PC-9 (cell line): ENCODE measurements at places on chromosomes 13 and 19. TPM values are rescaled to one million over a fixed set of nuclear protein-coding genes. Genes with fewer than 3 reads are reported as not detected.

- no peak for DNase-seq
- H3K27ac ChIP-seq: no peak overlapping the region
- no peaks in the 10 kb centered on the region for H3K27me3 ChIP-seq
- H3K36me3 ChIP-seq: no peaks in the 10 kb centered on the region
- H3K4me1 ChIP-seq: no peaks in the 10 kb centered on the region
These were observed 660.4 kb upstream of the KLF12 start for GRCh38 chr13:74794582-74794981.

DNA sequence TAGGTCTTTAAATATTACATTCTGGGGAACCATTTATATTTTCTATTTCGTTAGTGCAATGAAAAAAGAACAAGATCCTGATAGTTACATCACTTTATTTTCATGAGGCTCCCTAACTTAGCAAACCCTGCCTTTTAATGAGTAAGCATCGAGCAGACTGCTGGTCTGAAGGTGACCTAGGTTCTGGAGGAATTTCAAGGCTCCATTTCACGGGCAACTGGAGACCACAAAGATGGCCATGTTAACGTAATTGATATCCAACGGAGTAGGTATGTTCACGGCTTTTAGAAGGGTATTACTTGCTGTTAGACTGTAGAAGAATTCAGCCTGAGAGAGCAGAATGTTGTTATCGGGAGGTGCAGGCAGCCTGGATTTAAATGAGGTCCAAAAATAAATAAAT is 1597.6 kb downstream of the EFNB2 start:
- H3K36me3 ChIP-seq: no peaks in the 10 kb centered on the region
- H3K27me3 ChIP-seq: no peaks in the 10 kb centered on the region
- no peak overlapping the region for H3K27ac ChIP-seq
- no peaks in the 10 kb centered on the region for H3K4me1 ChIP-seq
- no peak overlapping the region for H3K4me3 ChIP-seq

- no peaks in the 10 kb centered on the region for H3K27me3 ChIP-seq
- peak; percentile 4 for DNase-seq
- H3K36me3 ChIP-seq: no peaks in the 10 kb centered on the region
- no peaks in the 10 kb centered on the region for H3K4me1 ChIP-seq
- no peak overlapping the region for H3K27ac ChIP-seq
These were observed 122.9 kb upstream of the SPRY2 start for GRCh38 chr13:80463673-80464352.

The ITGBL1 gene
- 52.5 and 62.8 TPM in 2 replicates for total RNA-seq

GRCh38 chr19:2060884-2061494 is 9.9 kb upstream of the MKNK2 start:
- H3K27ac ChIP-seq: peak overlapping the region; percentile 100
- H3K4me3 ChIP-seq: peak overlapping the region; percentile 73
- DNase-seq: no peak
- H3K27me3 ChIP-seq: no peaks in the 10 kb centered on the region

DNA sequence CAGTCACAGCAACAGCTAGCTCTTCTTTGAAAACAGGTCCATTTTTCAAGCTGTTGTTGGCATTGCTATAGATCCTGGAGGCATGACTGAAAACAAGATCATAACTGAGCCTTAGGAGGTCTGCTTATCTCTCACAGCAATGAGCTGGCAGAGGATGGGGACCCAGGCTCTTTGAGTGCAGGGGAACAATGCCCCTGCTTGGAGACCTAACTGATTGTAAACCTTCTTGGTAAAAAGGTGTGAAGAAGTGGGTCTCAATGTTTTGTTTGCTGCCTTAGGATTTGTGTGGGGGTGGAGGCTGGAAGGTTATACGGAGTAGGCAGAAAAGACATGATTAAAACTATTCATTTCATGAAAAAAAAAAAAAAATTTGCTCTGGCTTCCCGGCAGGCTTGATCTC is 94.6 kb downstream of the EFNB2 start:
- no peak overlapping the region for H3K27ac ChIP-seq
- no peak overlapping the region for H3K4me3 ChIP-seq
- H3K4me1 ChIP-seq: no peaks in the 10 kb centered on the region
- H3K27me3 ChIP-seq: no peaks in the 10 kb centered on the region

The C5AR2 gene
- not detected in 2 replicates for total RNA-seq
